ENCODE measurements at places on chromosomes 7 and 10.
A peak's percentile ranks its signal among the peaks of the same experiment; 100 is the strongest.

DNA sequence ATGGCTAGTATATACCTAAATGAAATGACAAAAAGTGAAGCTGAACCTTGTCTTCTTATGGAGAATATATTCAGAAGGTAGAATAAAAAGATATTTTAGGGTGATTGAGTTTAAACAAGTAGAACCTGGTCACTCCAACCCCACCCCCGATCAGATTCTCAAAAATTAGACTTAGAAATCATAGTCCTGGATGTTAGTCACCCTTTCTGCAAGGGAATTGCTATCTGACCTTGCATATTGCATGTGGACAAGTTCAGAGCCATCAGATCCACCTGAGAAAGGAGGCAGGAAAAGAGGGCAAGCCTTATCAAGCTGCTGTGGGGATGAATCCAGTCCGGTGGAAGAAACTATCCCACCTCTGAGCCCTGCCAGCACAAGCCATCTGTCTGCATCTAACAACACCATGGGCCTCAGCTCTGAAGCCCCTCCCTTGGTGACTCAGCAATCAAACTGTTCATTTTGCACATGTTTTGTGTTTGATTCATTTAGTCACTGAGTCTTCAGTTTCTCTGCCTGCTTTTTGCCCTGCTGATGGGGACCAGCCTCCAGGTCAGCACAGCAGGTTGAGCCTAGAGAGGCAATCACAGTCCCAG is 727.3 kb downstream of the AUTS2 start:
- no peak for DNase-seq

DNA sequence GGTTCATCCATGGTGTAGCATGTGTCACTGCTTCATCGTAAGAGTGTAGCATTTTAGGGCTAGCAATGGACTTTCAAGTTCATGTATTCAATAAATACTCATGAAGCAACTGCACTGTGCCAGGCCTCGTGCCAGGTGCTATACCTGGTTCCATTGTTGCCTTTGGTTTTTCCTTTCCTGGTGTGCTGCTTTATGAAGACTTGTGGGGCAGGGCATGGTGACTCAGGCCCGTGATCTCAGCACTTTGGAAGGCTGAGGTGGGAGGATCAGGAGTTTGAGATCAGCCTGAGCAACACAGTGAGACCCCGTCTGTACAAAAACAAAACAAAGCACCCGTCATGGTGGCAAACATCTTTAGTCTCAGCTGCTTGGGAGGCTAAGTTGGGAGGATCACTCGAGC is 2.2 kb upstream of the CPA4 start:
- no peak for DNase-seq

- no peak for DNase-seq
These were observed 50.4 kb upstream of the ENO4 start for GRCh38 chr10:116798859-116799258.

DNA sequence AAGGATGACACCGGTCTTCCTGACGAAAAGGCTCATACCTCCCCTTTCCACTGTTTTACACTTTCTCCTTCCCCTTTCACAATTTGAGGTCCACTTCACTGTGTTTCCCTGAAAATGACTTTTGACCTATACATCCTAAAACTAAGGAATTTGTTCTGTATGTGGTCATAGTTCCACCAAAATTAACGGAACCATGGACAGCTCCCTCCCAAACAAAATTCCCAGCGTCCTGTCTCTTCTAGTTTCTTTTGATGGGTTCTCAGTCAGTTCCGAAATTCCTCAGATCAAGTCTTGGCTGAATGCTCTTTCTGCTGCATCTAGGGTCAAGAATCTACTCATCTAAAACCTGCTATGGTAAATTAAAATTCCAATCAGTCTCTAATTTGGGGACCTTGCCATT is 1191.9 kb downstream of the CNTNAP2 start:
- DNase-seq = no peak

GRCh38 chr10:85148693-85149640 is 820.6 kb downstream of the CCSER2 start:
- DNase-seq = no peak

DNA sequence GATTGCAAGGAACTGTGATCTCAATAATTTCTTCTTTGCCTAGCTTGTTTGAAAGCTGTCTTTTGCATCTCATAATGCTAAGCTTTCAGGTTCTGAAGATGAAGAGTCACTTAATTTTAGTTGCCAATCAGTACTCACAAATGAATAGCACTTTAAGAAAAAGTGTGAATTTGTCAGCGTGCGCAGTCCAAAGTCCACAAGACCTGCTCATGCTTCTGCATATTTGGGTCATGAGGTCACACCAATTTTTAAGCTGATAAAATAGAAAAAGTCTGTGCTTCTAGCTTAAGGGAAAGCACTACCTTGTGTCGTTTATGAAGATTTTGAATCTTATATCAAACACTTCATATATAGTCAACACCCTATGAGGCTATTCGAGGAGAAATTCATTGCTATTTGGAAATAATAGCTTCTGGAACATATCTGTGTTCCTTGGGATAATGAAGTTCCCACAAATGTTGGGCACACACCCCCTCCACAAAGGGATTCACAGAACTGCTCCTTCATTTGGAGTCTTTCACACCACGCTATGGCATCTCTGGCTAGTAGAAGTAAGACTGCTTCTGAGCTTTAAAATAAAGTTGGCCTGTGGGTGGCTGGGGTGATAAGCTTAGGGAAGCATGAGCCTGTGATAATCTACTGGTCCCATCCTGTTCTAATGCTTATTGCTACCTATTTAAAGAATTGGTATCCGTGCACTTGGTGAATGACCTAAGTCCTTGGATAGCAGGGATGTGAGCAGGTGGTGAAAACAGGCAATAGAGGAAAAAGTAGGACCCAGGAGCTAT is 33.3 kb downstream of the A1CF start:
- DNase-seq = no peak

DNA sequence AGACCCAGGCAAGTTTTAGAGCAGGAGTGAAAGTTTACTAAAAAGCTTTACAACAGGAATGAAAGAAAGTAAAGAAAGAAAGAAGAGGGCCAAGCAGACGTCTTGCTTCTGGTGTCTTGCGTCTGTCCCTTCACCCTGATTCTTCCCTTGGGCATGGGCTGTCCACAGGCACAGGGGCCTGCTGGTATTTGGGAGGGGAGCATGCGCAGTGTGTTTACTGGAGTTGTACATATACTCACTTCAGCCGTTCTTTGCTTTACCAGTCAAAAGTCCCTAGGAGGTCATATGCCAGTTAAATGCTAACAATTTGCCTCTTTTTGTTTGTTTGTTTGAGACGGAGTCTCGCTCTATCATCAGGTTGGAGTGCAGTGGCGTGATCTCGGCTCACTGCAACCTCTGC is 875.9 kb downstream of the REEP3 start:
- DNase-seq = no peak

- no peak for DNase-seq
These were observed 128.9 kb downstream of the PLXDC2 start for GRCh38 chr10:19944911-19945663.

DNA sequence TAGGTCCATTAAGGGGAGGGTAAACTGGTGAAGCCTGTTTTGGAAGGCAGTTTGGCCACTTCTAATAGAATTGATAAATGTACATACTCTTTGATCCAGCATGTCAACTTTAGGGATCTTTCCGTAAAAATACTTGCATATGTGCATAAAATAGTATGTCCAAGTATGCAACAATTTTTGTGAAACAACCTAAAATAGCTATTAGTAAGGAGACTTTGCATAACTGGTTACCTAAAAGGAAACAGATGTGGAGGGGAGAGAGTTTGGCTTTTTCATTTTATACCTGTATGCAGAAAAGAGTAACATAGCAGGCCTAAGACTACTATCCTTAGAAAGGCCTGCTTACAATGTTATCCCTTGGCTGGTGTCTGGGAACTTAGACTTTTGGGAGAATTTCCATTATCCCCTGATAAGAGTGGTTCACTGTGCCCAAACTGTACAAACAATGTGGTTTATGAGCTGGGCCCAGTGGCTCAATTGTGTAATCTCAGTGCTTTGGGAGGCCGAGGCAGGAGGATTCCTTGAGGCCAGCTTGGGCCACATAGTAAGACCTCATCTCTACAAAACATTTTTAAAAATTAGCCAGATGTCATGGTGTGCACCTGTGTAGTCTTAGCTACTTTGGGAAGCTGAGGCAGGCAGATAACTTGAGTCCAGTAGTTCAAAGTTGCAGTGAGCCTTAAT is 21.3 kb downstream of the PTPN12 start:
- no peak for DNase-seq

DNA sequence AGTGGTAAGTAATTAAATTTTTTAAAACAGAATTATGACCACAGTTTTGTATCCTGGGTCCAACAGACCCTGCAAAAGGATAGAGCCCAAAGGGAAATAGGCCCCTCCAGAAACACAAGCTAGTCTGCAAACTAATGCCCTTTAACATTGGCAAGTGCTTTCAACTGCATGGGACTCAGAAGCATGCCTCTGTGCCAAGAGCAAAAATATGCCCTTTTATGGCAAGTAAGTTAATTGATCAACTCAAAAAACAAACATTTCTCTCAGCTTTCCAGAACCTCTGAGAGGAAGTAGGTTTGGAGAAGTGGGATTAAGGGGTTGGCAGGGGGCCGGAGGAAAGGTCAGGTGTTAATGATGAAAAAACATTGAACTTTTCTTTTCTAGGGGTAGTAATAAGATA is 186.6 kb upstream of the PRSS1 start:
- no peak for DNase-seq

DNA sequence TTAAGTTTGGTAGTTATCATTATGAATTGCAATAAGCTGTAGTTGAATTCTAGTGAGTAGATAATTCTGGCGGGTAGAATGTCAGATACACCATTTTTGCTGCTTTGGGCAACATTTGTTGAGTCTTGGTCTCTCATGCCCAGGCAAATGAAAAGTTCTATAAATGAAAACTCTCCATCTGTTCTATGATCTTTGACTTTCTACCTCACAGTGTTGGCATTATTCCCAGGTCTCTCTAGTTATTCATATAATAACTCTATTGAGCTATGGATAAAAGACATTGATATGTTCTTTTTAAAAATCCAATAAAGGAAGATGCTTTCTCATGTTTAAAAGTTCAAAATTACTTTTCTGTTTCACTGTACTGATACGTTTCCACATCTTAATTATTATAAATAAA is 415.3 kb upstream of the SEMA3D start:
- DNase-seq = no peak

DNA sequence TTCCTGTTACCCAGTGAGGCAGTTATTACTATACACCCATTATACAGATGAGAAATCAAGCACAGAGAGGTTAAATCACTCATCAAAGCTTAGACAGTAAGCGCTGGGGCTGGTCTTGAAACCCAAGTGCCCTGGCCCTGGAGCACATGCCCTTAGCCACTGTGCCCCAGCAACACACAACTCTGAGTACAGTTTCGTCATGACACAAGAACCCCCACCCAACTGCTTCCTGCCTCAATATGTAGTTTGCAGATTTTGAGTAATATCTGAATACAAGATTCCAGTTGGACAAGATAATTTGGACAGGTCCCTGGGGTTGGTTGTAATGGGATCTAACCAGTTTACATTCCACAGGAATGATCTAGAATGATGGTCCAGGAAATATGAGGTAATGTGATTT is 62.8 kb downstream of the SH3PXD2A start:
- DNase-seq = no peak

- no peak for DNase-seq
These were observed 45.4 kb upstream of the GRM3 start for GRCh38 chr7:86598311-86598710.

GRCh38 chr7:30162622-30163124 is 27.9 kb downstream of the MTURN start:
- no peak for DNase-seq

DNA sequence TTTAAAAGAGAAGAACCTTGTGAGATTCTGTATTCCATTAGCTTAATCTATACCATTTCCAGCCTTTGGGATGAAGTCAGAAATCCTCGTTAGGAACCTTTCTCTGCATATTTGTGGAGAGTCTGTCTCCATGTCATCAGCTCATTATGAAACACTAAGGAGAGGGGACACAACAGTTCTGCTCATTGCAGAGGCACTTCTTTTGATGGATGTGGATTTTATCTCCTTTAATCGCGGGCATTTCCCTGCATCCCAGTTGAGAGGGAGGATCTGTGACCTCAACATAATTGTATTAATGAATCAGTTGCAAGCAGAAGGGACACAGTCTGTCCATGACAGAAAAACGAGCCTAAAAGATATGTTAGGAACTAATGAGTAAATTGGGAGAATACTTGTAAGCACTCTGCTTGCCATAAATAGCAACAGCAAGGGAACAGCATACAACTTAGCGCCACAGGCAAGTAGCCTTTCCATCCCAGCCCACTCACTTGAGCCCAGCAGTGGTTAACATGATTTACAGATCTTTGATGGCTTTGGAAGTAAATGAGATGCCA is 37.9 kb downstream of the SORCS1 start:
- no peak for DNase-seq

DNA sequence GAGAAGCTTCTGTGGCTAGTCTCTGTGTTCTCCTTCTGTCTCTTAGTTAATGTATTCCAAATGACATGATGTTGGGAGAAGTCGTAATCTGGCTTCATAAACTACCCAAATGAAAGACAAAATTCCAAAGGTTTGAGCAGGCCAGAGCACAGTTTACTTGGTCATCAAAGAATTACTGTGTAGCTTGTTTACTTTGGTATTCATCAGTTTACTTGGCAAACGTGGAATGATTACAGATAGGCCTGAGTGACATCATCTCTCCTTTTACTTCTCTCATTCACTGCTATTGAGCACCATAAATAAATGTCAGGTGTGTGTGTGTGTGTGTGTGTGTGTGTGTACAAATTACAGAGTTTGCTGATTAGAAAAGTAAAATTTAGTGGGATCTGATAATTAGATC is 327.3 kb downstream of the PHTF2 start:
- DNase-seq = no peak

DNA sequence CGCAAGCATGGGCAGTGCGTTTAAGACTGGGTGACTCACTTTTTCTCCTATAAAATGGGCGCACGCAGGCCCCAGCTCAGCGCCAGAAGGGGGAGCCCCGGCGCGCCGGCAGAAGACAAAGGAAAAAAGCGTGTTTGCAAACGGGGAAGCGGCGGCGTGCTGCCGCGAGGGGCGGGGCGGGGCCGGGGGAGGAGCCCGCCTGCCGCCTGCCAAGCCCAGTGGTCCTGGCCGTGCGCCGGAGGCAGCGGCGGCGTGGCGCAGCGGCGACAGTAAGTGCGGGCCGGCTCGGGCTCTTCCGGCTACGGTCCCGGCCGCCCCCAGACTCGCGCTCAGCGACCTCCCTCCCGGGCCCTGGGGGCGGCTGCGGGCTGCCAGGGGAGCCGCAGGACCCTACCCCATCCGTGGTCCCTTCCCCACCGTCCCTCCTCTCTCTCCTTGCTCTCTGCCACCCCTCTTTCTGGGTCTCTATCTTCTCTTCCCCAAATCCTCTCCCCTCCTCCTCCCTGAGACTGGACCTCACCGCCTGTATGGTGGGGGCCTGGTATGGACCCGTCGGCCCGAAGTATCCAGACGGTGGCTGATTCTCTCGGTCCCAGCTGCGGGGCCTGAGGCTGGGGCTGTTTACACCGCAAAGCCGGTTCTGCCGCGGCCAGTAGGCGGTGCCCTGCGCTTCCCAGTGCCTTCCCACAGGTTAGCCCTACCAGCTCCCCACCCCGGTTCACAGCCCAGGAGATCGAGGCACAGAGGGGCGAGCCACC is at the start of gene SLC29A3:
Gene SLC29A3 (plus strand): TSS at position 218 of the 758 bp plus-strand sequence. CDS start 51 bp downstream, at position 269.
- DNase-seq = peak; percentile 71

- no peak for DNase-seq
These were observed 85.3 kb upstream of the YAE1 start for GRCh38 chr7:39480901-39481300.

GRCh38 chr7:3217166-3217565 is 83.9 kb upstream of the SDK1 start:
- no peak for DNase-seq

Measured in hematopoietic multipotent progenitor cell treated with erythropoietin and hydrocortisone succinate and interleukin-3 and kit ligand, for 15 days (in vitro differentiated cells).